ENCODE measurements at places on chromosomes 4 and X. TPM values are rescaled to one million over a fixed set of nuclear protein-coding genes. Genes with fewer than 3 reads are reported as not detected.

DNA sequence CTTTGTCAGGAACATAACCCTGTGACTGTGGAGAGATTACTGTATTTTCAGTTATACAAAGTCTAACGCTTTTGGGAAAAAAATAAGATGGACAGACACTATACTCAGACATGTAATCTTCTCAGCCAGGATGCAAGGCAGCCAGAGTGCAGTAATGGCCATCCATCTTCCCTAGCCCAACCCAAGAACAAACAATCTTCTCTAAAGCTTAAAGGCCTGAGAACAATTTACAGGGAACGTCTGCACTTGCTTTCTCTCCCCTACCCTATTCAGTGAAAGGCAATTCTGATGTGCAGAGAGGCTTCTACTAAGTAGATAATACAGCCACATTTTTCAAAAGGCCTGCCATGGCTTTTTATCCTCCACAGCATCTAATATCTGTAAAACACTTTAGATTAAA is 471.3 kb downstream of the FGF13 start:
- DNase-seq, result no peak

DNA sequence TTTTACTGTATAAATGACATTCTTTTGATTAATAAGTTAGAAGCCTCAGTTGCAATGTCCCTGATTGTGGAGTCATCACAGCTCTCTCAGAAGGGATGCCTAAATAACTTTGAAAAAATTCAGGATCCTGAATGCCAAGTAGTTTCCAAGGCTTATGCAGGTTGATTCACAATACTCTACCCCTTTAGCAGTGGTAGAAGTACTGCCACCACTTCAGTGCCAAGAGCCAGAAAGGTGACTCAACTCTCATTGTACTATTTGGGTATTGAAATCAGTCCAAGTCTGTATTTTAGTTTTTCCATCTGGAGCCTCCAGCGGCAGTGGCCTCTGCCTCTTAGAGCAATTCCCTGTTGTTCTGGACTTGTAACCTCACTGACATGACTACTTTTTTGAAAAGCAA is 320.1 kb upstream of the NDST4 start:
- DNase-seq, result no peak

DNA sequence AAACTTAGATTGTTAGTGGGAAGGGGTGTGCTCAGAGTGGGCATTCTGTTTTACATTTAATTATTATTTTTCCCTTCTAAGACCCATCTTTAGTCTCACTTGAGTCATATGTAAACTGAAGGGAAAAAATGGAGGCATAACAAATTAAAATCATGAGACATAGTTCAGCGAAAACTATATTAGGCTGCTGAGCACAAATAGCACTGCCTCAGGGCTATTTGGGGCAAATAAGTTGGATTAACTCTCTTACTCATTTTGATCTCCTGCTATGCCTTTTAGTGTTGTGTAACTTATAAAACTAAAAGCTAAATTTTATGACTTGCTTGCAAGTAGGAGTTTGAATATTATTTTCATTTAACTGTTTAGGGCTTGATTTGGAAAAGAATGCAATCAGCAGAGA is 1329.2 kb upstream of the PCDH7 start:
- DNase-seq, result no peak

GRCh38 chrX:154595559-154596249 is 10.8 kb downstream of the CTAG1A start:
- peak; percentile 33 for DNase-seq

- DNase-seq, result no peak
These were observed 19.2 kb upstream of the RNF4 start for GRCh38 chr4:2449511-2450392.

DNA sequence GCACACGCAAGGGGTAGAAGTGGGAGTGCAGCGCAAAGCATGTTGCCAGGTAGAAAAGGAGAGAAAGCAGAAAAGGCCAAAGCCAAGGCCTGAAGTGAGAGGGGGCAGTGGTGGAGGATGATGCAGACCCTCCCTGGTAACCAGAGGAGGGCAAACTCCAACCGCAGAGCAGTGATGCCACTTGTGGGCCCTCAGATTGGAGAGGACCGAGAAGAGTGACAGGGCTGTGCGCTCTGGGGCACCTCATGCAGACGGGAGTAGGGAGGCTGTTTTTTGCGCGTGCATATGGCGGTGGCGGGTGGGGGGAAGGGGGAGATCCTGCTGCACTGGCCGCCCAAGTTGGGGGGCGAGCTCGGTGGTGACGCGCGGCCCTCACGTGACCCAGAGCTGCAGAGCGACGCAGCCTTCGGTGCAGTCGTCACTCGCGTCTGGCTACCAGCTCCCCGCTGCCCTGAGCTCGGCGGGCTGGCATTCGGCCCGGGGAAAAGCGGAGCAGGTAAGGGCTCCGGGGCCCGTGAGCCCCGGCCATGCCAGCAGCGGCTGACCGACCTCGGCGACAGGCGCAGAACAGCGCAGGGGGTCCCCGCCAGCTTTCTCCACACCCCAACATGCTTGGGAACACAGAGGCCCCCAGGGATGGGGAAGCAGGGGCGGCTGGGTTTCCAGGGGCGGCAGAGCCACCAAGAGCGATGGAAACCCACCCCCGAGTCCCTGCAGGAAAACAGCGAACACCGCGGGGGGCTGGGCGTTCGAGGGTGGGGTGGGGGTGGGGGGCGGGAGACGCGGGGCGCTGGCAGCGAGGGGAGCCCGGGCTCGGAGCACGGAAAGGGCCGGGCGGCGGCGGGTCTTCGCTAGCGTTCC is at the start of gene BEX3:
Gene BEX3 (plus strand): TSS at position 421 of the 861 bp plus-strand sequence. CDS start 984 bp downstream, outside the sequence.
- DNase-seq, result peak; percentile 36

DNA sequence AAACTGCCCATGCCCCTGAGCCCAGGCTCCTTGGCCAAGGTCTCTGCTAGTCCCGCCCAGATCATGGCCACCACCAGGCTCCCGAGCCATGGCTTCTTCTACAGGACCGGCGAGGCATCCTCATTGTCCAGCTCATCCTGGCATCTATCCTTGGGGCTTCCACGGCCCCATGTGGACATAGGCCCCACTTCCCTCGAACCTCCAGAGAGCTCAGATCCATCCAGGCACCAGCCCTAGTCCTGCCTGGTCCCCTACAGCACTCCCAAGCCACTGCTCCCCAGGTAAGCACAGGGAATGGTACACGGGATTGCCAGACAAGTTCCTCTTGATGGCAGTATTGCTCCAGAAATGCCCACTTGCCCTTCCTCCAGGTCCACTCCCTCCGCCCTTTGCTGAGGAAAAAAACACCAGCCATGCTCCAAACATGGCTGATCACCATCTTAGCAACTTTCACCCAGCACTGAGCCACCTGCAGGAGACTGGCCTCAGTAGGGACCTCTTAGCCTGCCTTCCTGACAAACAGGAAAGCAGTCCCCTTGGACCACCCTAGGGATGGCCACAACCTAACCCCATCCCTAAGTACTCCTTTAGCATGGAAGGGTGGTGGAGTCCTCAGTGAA is 272.1 kb upstream of the AGTR2 start:
- DNase-seq, result no peak

DNA sequence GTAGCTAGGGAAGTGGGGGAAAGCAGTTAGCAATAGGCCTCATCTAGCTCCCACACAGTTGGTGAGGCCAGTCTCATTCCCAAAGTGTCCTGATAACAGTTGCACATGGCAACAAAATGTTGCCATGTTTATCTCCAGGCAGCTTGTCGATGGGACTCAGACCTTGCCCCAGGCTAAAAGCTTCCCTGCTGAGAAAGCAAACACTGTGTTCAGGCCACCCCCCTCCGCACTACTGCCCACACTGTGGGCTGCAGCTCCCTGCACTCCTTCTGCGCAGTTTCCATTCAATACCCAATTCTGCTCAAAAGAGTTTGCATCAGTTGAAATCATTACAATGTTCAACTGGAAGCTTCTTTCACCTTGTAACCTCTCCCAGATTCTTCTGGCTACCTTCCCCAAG is 287.8 kb upstream of the GK2 start:
- DNase-seq, result no peak

- peak; percentile 68 for DNase-seq
These were observed at the start of gene SLC25A53 for GRCh38 chrX:104156630-104157529. Gene SLC25A53 (minus strand): TSS chrX:104157009. CDS start chrX:104105257, 51,752 bp downstream.

GRCh38 chr4:3344104-3344503 is 51.3 kb downstream of the RGS12 start:
- DNase-seq, result no peak

- DNase-seq, result no peak
These were observed 486 bp downstream of the CLCN3 start for GRCh38 chr4:169620880-169621248.

- no peak for DNase-seq
These were observed 88.3 kb downstream of the CC2D2A start for GRCh38 chr4:15557786-15558550.

DNA sequence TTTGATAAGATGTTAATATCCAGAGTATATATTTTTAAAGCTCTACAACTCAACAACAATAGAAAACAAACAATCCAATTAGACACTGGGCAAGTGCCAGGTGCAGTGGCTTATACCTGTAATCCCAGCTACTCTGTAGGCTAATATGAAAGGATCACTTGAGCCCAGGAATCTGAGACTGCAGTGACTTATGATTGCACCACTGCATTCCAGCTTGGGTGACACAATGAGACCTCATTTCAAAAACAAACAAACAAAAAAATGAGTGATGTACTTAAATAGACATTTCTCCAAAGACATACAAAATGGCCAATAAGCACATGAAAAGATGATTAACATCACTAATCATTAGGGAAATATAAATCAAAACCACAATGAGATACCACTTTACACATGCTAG is 356.8 kb upstream of the PCDH10 start:
- no peak for DNase-seq

GRCh38 chr4:47406408-47406807 is 57.1 kb downstream of the COMMD8 start:
- no peak for DNase-seq

GRCh38 chrX:104122829-104123228 is 10.5 kb downstream of the ZCCHC18 start:
- DNase-seq, result no peak

- DNase-seq, result peak; percentile 30
These were observed 102.1 kb downstream of the UCHL1 start for GRCh38 chr4:41358647-41359421.

GRCh38 chr4:126778348-126778747 is 854.4 kb upstream of the INTU start:
- peak; percentile 84 for DNase-seq

- DNase-seq, result no peak
These were observed 287.0 kb downstream of the GASK1B start for GRCh38 chr4:157885811-157886210.

GRCh38 chr4:15692602-15693001 is 10.3 kb upstream of the BST1 start:
- DNase-seq, result no peak

- peak; percentile 4 for DNase-seq
These were observed 227.2 kb downstream of the ANK2 start for GRCh38 chr4:113276464-113277170.

DNA sequence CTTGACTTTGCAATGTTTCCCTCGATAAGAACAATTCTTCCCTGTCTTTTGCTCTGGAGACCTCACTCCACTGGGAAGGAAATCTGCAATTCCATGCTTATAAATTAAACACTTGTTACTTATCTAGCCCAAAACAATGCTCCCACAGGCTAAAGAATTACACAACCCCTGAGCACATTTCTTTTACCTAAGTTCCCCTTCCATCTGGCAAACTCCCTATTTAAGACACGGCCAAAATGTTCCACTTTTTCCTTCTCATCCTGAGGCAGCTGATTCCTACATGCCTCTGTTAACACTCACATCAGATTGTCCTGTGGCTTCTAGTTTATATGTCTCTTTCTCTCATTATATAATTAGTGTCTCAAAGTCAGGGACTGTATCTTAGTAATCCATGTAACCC is 211.7 kb downstream of the COX18 start:
- peak; percentile 53 for DNase-seq

The PPP2R2C gene
- total RNA-seq, result 1.1 TPM

The KIT gene
- 5.3 TPM for total RNA-seq

The L1CAM gene
- total RNA-seq, result 347 TPM

The PTPN13 gene
- total RNA-seq, result 50.3 TPM

The RBM46 gene
- not detected for total RNA-seq

The SLC9B1 gene
- 0.36 TPM for total RNA-seq

The RENBP gene
- 1.7 TPM for total RNA-seq

The NDNF gene
- total RNA-seq, result 0.34 TPM

The CLGN gene
- total RNA-seq, result 1.1 TPM

The PCDH18 gene
- 4.9 TPM for total RNA-seq

Data from astrocyte (in vitro differentiated cells and primary cell).